Pancreas (tissue), 10 donors: ENCODE measurements at places on chromosomes 11 and 22.

DNA sequence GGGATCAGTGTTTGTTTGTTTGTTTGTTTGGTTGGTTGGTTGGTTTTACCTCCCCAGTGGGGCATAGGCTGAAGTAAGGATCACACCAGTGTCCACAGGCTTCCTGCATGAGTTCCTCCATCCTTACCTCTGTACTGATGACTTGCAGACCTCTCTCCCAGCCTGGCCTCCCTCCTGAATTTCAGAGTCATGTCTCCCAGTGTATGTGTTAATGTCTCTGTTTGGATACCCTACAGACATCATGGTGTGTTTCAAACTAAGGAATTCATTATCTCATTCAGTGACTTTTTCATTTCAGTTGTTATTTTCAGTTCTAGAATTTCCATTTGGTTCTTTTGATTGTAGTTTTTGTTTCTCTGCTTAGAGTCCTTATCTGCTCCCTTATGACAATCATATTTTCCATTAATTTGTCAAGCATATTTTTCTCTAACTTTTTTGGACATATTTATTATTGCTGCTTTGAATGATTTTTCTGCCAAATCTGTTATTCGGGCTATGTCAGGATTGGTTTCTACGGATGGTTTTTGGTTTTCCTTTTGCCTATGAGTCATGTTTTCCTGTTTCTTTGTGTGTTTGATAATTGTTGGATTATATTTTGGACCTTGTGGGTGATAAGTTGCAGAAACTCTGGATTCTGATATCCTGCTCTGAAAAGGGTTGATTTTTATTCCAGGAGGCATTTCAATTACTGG lies 23.6 kb downstream of the MYEOV start:
- no peak for DNase-seq

DNA sequence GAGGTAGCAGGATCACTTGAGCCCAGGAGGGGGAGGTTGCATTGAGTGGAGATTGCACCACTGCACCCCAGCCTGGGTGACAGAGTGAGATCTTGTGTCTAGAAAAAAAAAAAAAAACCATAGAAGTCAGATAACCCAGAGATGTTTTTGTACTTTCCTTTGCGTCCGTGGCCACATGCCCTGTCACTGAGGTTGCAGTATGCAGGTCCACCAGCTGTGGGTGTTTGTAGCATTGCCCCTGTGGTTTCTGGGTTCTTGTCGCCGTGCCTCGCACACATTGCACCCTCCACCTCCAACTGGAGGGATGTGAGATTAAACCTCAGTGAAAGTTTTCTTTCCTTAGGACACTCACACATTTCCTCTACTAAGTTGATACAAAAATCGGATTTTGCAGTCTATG lies 70.3 kb downstream of the TNRC6B start:
- no peak for DNase-seq

GRCh38 chr11:99489581-99489980 lies 468.8 kb downstream of the CNTN5 start:
- no peak for DNase-seq

DNA sequence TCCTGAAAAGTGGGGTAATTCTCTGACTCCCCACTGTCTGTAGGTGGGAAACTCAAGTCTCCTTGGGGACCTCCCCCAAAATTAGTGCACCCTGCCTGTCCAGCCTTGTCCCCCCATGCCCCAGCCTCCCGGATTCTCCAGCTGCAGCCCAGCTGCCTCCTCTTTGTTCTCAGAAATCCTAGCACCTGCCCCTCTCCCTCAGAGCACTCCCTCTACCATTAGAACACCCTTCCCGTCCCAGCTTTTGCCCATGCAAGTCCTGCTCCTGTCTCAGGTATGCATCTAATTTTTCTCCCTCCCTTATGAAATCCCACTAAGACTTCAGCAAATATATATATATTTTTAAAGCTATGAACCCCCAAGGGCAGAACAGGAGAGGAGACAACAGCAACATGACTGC lies 37.3 kb downstream of the LRFN4 start:
- DNase-seq = peak; percentile 7

- DNase-seq = no peak
Measured at GRCh38 chr11:34458525-34458924, 19.8 kb downstream of the CAT start.

DNA sequence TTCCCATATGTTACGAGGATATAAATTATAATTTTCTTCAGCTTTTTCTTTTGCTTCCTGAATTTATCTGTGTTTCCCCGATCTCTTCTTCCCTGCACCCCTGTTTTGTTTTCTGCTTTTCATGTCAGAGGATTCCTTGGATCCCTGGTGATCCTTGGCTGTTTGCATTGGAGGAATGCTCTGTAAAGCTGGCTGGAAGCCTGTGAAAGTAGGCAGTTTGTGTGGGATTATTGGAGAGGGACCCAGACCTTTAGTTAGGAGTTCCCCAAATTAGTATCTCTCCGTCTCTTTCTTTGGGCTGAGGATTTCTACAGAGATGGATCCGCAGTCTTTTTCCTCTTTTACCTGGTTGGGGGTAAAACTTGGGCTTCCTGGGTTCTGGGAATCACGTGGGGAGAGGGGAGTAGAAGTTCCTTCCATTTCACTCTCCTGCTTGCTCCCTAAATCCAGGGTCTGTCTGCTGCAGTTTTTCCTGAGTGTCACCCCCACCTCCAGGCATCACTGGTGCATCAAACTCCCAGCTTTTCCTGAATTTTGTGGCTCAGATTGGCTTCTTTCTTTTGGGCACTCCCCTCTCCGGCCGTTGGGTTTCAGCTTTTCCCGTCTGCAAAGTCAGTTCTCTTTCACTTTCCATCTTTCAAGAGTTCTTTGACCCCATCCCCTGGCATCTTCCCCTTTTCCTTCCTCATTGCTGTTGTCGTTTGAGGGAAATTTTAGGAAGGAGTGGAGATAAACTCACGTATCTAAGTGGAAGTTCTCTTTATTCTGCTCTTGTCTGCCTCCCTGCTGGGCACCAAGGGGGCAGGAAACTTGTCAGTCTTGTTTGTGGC lies 79.1 kb upstream of the ALX4 start:
- no peak for DNase-seq

- DNase-seq = no peak
Measured at GRCh38 chr11:59729834-59730233, 16.2 kb upstream of the OR10V1 start.

GRCh38 chr11:131914361-131914774 lies 544.0 kb downstream of the NTM start:
- no peak for DNase-seq

DNA sequence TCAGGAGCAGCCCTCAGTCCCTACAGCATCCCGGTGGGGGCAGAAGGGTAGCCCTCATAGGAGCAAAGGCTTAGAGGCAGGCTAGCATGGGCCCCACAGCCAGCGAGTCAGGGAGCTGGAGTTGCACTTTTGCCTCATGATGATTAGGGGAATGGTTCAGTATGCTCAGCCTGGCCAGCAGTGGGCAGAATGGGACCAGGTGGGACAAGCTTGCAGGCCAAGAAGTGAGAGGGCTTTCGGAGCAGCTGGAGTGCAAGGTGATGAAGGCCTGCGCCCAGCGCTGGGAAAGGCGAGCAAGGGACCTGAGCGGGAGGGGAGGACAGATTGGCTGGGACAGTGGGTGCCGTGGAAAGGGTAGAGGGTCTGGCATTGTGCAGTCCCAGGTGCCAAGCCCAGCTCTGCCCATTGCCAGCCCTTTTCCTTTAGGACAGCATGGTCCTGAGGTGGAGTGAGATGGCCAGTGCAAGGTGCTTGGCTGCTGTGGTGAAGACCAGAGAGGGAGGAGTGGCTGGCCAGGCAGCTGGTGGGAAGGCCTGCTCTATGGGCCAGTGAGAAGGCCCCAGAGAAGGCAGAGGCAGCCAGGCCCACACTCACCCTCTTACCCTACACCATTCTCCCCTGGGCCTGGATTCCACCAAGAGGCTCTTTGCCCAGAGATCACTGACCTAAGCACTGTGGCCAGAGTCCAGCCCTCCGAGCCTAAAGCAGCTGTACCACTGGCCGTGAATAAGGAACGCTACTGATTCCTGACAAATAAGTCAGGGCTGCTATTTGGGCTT lies 47.9 kb upstream of the SUSD2 start:
- DNase-seq = no peak

GRCh38 chr11:131064373-131064991 lies 148.2 kb upstream of the SNX19 start:
- peak; percentile 11 for DNase-seq

GRCh38 chr11:133917921-133918607 lies 38.7 kb downstream of the IGSF9B start:
- DNase-seq = no peak

DNA sequence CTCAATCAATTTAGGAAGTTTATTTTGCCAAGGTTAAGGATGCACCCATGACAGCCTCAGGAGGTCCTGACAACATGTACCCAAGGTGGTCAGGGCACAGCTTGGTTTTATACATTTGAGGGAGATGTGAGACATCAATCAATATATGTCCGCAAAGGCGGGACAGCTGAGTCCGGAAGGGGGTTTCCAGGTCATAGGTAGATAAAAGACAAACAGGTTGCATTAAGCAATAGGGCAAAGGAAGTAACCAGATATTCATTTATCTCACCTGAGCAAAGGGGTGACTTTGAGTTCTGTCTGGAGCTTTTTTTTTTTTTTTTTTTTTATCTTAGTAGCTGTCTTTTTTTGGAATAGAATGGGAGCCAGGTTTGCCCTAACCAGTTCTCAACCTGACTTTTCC lies 2.0 kb upstream of the TRIM34 start:
- DNase-seq = no peak

DNA sequence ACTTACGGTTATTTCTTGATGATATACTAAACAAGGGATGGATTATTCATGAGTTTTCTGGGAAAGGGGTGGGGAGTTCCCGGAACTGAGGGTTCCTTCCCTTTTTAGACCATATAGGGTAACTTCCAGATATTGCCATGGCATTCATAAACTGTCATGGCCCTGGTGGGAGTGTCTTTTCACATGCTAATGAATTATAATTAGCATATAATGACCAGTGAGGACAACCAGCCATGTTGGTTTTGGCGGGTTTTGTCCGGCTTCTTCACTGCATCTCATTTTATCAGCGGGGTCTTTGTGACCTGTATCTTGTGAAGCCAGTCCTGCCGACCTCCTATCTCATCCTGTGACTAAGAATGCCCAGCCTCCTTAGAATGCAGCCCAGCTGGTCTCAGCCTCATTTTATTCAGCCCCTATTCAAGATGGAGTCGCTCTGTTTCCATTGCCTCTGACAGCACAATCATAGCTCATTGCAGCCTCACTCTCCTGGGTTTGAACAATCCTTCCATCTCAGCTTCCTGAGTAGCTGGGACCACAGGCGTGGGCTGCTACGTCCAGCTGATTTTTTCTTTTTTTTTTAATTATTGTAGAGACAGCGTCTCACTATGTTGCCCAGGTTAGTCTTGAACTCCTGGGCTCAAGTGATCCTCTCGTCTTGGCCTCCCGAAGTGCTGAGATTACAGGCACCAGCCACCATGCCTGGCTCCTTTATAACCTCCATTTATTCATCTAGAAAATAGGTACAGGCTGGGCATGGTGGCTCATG lies 52.6 kb upstream of the EMID1 start:
- DNase-seq = no peak

DNA sequence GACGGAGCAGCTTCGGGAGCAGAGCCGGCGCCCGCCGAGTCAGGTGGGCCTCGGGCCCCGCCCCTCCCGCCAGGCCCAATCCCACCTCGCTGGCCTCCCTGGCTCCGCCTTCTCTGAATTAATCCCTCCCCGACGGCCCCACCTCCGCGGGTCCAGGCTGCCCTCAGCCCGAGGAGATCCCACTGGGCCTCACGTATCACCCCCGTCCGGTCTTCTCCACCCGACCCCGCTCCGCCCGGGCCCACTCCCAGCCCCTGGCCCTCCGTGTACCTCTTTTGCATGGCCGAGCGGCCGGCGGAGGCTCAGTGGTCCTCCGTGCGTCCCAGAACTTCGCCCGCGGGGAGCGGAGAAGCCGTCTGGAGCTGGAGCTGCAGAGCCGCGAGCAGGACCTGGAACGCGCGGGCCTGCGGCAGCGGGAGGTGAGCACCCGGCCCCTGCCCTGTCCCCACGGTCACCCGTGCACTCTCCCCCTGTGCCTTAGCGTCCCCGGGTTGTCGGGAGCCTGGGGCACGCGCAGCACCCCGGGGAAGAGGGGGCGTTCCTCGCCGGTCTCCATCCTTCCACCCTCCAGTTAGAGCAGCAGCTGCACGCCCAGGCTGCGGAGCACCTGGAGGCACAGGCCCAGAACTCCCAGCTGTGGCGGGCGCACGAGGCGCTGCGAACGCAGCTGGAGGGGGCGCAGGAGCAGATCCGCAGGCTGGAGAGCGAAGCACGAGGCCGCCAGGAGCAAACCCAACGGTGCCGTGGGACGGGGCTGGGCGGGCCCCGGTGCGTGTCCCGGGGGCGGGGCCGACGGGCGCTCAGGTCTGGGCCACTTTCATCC lies 2.2 kb upstream of the CD151 start:
- DNase-seq = peak; percentile 67

DNA sequence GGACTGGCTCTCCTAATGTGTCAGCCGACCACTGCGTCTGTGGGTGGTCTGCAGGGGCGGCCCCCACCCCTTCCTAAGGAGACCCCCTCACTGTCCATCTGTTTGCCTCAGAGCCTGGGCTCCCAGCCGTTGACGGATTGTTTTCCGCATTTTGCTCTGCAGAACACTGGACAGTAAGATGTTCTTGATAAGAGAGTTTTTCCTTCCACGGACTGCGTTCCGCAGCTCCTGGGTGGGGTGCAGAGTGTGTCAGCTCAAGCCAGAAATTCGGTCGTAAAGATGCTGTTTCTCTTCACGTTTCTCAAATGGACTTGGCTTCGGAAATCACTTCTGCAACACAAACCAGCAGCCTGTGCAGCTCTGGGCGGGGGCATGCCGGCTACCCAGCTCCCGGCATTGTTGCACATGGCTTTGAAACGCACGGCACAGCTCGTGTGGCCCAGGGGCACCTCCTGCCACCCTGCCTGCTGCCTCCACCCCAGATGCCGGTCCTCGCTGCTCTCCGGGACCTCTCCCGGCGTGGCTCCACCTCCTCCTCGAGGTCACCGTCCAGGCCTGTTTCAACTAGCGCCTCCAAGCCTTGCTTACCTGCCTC lies 2.9 kb upstream of the MRGPRG start:
- DNase-seq = no peak

GRCh38 chr11:126815111-126815510 lies 185.5 kb downstream of the KIRREL3 start:
- no peak for DNase-seq

- DNase-seq = no peak
Measured at GRCh38 chr11:36738292-36738861, 140.3 kb upstream of the RAG2 start.

- DNase-seq = no peak
Measured at GRCh38 chr11:107307991-107308390, 149.6 kb downstream of the CWF19L2 start.

GRCh38 chr11:83723999-83724398 lies 437.8 kb upstream of the CCDC90B start:
- no peak for DNase-seq

GRCh38 chr11:129275828-129276227 lies 83.7 kb upstream of the ARHGAP32 start:
- peak; percentile 57 for DNase-seq
